Kidney (tissue), 22 donors: ENCODE measurements at places on chromosomes 7 and 10. TPM values are rescaled to one million over a fixed set of nuclear protein-coding genes. Genes with fewer than 3 reads are reported as not detected.

The ZNRF2 gene
- polyA plus RNA-seq, result 16.2 TPM

The TAS2R3 gene
- polyA plus RNA-seq, result not detected

The DMBT1 gene
- not detected for polyA plus RNA-seq

The PDK4 gene
- polyA plus RNA-seq, result 106 TPM

The AP5Z1 gene
- 23.4 TPM for polyA plus RNA-seq

The OLAH gene
- polyA plus RNA-seq, result 0.52 TPM

The PPP1R3C gene
- polyA plus RNA-seq, result 13.6 TPM

The ZNF775 gene
- polyA plus RNA-seq, result 5.2 TPM

The ATOH7 gene
- polyA plus RNA-seq, result 0.45 TPM

The CLEC2L gene
- polyA plus RNA-seq, result not detected

The GNGT1 gene
- polyA plus RNA-seq, result not detected

DNA sequence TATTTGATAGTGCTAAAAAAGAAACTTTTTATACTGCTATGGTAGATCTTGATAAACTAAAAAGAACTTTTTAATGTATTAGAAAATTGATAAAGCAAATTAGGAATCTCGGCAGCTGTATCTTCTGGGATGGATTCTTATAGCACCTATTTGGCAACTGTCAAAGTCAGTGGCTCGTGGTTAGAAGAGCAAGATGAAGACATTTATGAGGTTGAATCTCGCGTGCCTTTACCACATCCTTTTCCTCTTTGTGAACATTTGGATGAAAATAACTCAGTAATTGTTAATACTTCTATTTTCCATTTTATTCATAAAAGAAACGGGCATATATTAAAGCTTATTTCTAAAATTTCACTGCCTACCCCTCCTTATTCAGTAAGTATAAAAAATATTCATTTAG is 76.2 kb downstream of the CYP51A1 start:
- DNase-seq, result no peak

DNA sequence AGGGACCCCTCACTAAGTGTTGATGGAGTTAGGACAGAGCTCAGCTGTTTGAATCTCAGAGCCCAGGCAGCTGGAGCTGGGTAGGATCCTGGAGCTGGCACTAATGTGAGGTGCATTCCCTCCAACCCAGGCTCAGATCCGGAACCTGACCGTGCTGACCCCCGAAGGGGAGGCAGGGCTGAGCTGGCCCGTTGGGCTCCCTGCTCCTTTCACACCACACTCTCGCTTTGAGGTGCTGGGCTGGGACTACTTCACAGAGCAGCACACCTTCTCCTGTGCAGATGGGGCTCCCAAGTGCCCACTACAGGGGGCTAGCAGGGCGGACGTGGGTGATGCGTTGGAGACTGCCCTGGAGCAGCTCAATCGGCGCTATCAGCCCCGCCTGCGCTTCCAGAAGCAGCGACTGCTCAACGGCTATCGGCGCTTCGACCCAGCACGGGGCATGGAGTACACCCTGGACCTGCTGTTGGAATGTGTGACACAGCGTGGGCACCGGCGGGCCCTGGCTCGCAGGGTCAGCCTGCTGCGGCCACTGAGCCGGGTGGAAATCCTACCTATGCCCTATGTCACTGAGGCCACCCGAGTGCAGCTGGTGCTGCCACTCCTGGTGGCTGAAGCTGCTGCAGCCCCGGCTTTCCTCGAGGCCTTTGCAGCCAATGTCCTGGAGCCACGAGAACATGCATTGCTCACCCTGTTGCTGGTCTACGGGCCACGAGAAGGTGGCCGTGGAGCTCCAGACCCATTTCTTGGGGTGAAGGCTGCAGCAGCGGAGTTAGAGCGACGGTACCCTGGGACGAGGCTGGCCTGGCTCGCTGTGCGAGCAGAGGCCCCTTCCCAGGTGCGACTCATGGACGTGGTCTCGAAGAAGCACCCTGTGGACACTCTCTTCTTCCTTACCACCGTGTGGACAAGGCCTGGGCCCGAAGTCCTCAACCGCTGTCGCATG is 5.2 kb downstream of the CHPF2 start:
- no peak for DNase-seq

DNA sequence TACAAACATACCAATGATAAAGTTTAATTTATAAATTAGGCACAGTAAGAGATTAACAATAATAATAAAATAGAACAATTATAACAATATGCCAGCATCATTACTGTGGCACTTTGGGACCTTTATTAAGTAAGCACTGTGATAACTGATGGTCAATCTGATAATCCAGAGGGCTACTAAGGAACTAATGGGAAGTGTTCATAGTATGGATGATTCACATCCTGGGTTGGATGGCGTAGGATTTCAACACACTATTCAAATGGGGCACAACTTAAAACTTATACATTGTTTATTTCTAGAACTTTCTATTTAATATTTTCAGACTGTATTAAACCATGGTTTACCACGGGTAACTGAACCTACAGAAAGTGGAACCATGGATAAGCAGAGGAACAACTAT is 90.8 kb downstream of the KIF20B start:
- no peak for DNase-seq

- no peak for DNase-seq
Measured at GRCh38 chr7:155568842-155569494, 22.6 kb upstream of the CNPY1 start.

DNA sequence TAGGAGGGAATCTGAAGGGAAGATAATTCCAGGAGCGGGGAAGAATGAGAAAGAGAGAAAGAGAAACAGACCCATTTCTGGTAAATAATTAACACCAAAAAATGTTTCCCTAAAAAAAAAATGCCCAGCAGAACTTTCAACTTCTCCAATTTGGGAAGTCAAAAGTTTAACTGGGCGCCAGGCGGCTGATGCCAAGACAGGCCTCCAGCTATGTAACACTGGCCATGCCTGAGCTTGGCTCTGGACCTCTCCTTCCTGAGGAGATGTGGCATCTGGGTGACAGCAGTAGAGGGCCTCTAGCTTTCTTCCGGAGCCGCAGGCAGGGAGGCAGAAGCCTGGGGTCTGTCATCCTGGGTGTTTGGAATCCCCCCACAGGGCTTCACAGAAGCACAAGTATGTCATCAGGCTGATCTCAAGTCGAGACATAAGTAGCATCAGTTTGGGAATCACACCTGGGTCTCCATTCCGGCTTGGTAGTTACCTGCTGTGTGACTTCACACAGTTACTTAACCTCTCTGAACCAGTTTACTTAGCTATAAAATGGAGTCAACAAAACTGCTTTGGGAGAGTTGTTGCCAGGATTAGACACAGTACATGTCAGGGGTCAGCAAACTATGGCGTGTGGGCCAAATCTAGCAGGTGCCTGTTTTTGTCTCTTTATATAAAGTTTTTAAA is 50.5 kb upstream of the TCF7L2 start:
- no peak for DNase-seq

GRCh38 chr7:108071551-108071950 is 58.6 kb downstream of the LAMB4 start:
- DNase-seq, result no peak

DNA sequence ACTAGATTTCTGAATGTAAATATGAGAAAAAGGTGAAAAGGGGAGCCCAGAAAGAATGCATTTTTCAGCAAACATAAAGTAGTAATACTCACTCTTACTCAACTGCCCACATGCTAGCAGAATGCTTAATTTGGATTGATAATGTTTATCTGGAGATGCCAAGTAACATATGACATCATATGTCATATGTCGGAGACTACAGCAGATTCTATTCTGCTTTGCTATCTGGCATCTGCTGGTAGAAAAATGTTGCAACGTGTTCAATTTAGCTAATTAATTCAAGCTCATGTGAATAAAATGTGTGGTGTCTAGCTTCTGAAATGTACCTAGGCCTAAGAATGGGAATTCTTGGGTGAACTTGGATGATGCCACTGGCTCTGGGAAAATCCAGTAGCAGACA is 4.5 kb downstream of the BBIP1 start:
- no peak for DNase-seq

GRCh38 chr10:67836972-67837371 is 1.0 kb downstream of the DNAJC12 start:
- no peak for DNase-seq

DNA sequence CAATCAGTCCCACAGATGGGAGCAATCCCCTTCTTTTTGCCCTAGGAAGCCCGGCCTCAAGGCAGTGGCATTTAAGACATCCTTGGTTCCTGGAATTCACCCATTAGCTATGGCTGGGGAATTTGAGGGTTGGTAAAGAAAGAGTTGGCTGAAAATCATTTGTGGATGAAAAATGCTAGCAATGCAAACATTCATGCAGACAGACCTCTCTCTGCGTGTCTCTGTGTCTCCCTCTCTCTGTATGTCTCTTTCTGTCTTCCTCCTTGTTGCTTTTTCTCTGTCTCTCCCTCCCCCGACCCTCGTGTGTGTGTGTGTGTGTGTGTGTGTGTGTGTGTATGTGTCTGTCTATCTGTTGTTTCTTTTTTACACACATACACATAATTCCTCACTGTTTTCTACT is 19.4 kb downstream of the LDB3 start:
- DNase-seq, result no peak

- no peak for DNase-seq
Measured at GRCh38 chr10:15748126-15748525, 28.4 kb upstream of the ITGA8 start.

- peak; percentile 82 for DNase-seq
Measured at GRCh38 chr10:129525401-129525801, 58.4 kb downstream of the MGMT start.

- peak; percentile 75 for DNase-seq
Measured at GRCh38 chr7:5690931-5691473, 90.5 kb downstream of the RNF216 start.

DNA sequence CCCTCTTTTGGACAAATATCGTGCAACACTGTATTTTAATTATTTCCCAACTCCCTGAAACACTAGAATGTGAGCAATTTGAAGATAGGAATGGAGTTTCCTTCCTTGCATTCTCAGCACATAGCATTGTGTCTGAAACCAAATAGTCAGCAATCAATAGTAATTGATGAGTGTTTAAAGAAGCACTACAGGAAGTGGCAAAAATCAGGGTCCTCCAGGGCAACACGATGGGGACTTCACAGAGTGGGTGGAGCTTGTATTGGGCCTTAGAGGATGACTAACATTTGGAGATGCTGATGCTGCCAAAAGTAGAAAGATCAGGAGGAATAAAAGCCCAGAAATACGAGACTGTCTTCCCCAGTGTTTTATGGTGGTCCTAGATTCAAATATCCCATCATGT is 94.9 kb downstream of the NPSR1 start:
- DNase-seq, result no peak

- no peak for DNase-seq
Measured at GRCh38 chr7:80843018-80843677, 75.7 kb downstream of the SEMA3C start.

GRCh38 chr7:109835577-109835976 is 1255.3 kb upstream of the LRRN3 start:
- DNase-seq, result no peak

DNA sequence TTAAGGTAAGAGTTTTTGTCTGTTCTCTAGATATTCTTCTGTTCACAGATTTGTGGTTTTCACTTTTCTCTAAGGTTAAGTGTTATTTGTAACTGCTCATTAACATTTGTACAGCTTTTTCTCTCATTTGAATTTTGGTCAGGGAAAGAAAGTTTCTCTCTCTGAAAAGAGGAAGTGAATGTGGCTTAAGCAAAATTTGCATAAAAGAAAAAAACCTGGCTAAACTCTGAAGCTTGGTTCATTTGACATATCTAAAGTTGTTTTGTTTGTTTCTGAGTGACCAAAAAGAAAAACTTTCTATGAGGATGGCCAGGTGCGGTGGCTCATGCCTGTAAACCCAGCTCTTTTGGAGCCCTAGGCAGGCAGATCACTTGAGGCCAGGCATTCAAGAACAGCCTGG is 22.0 kb upstream of the SLC26A4 start:
- DNase-seq, result no peak
